Hepatic stellate cell (primary cell): ENCODE measurements at places on chromosomes 3 and 15.

GRCh38 chr3:54988838-54989630 is 61.2 kb upstream of the LRTM1 start:
- DNase-seq, result peak; percentile 25

GRCh38 chr3:47803480-47804025 is 615 bp downstream of the DHX30 start:
- no peak for DNase-seq

DNA sequence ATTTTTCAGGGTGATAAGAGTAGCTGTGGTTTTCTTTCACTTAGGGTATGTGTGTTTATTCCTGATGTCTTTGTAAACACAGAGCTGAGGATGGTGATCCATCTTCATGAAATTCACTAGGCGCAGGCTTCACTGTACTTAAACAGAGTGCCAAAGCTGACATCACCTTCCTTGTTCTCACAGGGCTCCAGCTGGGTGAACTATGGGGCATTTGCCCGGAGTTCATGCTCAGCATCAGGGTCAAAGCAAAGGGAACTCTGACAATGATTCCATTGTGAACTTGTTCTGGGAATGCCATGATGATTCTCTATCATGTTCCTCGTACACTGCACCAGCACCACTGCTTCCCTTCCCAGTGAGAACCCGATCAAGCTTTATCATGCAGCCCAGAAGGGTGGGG is 184.8 kb upstream of the P2RY1 start:
- no peak for DNase-seq

GRCh38 chr15:68420186-68420684 is 11.7 kb downstream of the ITGA11 start:
- DNase-seq, result no peak

DNA sequence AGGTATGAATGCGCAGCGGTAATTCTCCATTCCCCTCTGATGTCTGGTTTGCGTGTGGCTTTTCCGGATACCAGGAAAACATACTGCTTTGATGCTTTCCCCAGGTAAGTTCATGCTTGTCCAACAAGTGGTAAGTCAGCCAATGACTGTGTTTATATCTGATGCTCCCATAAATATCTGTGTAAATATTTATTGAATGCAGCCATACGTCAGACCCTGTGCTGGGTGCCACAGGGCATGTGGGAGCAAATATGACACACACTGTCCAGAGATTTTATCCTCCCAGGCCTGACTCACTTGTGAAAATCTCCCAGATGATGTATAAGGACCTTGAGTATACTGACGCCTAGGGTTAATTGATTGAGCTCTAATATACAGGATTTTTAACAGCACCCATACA is 29.6 kb upstream of the CEMIP start:
- no peak for DNase-seq

GRCh38 chr3:86661817-86662216 is 329.1 kb downstream of the VGLL3 start:
- DNase-seq, result no peak
